ENCODE measurements at places on chromosomes 4 and X.

DNA sequence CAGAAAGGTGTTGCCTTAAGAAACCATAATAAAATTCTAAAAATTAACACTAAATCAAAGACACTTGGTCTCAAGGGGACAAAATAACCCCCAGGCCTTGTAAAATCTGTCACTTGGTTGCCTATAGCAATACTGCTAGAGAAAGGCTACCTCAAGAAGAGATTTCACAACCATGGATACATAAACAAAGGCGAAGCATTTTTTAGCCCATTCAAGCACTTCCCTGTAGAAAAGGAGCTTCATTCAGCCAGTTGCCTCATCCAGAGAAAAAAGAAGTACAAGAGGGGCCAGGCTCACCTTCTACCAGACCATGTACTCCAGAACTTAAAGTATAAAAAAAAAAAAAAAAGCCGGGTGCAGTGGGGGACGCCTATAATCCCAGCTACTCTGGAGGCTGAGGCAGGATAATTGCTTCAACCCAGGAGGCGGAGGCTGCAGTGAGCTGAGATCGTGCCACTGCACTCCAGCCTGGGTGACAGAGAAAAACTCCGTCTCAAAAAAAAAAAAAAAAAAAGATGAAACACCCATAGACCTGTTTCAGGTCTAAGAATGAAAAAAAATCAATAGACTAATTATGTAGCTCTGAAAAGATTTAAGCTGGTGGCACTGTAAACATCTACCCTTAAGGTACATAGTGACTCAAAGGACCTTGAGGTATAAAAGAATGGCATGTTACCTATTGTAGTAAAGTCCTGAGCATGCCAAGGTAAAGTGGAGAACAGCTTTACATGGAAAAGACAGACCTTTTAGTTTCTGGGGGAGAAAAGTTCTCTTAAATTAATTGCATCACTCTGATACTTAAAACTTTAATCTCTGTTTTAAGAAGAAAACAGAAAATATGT, 18.0 kb downstream of the RUFY3 start:
- DNase-seq = no peak

DNA sequence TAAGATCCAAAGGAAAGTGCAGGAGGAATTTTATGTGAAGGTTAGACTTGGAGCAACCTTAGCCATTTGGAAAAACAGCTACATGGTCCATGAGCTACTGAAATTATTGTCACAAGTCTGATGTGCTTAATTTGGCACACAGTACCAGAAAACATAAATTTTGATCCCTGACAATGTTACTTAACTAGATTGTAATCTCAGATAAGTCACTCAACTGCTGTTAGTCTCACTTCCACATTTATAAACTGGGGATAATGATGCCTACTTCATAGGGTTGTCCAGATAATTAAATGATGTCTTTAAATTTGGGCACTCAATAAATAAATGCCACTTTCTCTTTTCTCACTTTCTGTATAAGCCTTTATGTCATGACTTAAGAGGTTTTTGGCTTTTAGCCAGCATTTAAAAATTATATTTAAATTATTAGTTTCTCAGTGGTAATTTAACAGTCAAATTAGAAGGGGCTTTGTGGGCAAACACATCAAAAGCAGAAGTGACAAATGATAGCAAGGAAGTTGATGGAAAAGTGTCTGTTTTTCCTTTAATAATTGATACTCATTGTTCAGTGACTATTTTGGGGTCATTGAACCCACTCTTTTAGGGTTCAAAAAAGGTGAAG, 58.3 kb downstream of the PAQR3 start:
- no peak for DNase-seq

DNA sequence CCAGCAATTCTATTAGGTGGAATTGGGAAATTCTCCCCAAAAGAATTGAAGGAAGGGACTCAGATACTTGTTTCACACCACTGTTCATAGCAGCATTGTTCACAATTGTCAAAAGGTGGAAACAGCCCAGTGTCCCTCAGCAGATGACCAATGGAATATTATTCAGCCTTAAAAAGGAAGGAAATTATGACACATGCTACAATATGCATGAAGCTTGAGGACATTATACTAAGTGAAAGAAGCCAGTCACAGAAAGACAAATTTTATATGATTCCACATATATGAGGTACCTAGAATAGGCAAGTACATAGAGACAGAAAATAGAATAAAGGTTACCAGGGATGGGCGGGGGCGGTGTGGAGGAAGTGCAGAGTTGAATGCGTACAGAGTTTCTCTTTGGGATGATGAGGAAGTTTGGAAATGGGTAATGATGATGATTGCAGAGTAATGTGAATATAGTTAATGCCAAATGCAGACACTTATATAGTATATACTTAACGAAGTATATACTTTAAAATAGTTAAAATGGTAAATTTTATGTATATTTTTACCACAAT, 29.6 kb downstream of the DOCK11 start:
- DNase-seq = no peak

- no peak for DNase-seq
Measured at GRCh38 chr4:122978789-122979188, 56.4 kb upstream of the NUDT6 start.

GRCh38 chrX:13013363-13014110, 30.9 kb downstream of the FAM9C start:
- no peak for DNase-seq

DNA sequence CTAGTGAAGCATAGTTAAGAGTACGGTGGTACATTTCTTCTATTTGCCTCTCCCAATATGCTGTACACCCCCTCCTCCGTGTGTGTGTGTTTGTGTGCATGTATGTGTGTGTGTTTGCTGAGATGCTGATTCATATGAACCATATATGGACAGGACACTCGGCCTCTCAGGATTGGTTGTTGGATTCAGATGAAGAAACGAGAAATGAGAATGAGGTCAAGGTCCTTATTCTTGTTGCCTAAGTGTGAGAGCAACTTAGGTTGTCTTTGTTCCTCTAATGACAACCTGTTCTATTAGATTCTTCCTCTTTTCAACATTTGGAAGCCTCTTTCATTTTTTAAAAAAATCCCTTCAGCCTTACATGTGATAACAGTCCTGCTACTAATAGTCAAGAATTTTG, 1387.6 kb downstream of the STIM2 start:
- no peak for DNase-seq

GRCh38 chr4:106114270-106114669, 201.7 kb downstream of the TBCK start:
- DNase-seq = no peak

DNA sequence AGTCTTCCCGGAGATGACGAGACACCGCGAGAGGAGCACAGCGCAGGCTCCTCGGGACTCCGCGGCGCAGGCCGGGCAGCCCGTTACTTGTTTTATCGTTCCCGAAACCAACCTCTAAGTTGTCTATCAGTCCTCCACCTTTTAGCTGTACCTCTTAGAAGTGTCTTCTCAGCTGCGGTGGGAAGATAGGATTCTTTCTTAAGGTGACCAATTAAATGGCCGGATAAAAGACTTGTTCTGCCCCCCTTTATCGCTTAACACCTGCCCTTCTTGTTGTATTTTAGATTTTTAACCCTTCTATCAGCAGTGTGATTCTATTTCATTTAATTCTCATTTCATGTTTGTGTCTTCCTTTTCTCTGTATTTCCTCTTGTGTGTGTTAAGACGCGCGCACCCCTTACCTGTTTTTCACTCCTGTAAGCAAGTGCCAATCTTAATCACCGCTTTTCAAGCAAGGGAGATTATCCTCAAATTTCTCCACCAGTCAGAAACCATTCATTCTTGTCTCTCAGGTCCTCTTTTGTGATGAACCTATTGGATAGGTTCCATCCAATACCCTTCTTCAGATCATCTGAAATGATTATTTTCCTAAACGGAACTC, at the start of gene SLC9B2:
Gene SLC9B2 (minus strand): TSS at position 15 of the 601 bp plus-strand sequence. CDS start 9,211 bp downstream, outside the sequence.
- DNase-seq = no peak

DNA sequence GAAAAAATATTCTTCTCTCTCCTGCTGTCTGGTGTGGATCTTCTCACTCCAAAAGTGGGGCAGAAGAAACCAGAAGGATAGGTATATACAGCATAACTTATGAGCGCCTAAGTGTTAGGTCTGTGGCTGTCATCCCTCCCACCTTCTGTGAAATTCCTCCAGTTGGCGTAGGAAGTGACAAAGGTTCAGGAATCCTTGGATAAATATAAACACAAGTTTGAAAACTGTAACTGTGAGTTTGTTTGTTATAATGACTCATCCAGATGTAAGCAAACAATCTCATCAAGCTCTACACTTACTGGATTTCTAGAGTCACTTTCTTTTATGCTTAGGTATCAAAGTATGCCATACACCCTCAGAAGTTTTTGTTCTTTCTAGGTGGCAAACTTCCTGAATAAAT, 405.2 kb downstream of the FAT4 start:
- DNase-seq = no peak

- DNase-seq = no peak
Measured at GRCh38 chr4:82450966-82451755, 20.8 kb downstream of the ENOPH1 start.

DNA sequence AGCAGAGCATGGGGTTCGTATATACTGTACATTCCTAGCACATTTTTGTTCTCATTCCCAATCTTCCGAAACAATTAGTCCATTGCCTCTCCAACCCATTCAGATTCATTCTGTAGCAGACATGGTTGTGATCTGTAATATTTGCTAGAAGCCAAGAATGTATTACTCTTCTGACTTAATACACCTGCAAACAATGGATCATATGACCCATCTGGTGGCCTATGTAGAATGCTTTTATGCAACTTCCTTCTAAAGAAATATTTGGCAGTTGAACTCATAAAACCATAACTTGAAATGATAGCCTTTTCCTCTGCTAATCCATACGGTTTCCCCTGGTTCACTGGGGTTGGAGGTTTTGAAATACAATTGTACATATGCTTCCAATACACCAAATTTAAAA, 32.8 kb upstream of the SGMS2 start:
- DNase-seq = no peak

DNA sequence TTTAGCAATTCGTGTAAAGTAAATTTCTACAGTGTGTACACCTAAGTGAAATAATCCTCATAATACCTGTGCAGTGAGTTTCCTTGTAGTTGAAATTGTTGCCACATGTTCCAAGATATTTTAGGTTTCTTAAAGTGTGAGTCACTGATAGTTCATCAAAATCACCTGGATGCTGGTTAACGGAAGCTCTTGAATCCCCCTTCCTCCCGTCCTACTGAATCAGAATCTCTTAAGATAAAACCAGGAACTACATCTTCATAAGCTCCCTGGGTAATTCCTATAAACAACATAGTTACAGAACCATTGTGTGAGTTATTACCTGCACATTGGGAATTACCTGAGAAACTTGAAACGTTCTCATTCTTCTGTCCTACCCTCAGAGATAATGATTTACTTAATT, 197.4 kb upstream of the HS3ST1 start:
- DNase-seq = no peak

DNA sequence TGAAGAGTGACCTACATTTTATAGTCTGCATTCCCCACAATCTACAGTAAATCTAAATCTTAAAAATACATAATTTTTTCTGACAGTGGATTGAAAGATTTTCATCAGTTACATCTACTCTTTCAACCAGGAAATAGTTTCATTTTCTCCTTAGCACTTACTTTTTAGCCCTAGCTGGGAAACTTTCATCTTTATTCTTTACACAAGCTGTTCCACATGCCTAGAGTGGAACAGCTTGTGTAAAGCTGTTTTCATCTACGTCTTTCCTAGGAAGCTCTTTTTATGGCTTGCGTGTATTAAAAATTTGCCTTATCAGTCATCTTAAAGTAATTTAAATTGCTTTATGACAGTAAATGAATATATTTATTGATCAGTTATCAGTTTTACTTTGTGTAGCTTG, 40.5 kb downstream of the RBPJ start:
- no peak for DNase-seq

GRCh38 chrX:109826954-109827708, 94.1 kb upstream of the ACSL4 start:
- peak; percentile 68 for DNase-seq

- no peak for DNase-seq
Measured at GRCh38 chr4:6788123-6788522, 5.6 kb downstream of the KIAA0232 start.

GRCh38 chrX:10597871-10598270, 22.5 kb downstream of the MID1 start:
- DNase-seq = peak; percentile 44

DNA sequence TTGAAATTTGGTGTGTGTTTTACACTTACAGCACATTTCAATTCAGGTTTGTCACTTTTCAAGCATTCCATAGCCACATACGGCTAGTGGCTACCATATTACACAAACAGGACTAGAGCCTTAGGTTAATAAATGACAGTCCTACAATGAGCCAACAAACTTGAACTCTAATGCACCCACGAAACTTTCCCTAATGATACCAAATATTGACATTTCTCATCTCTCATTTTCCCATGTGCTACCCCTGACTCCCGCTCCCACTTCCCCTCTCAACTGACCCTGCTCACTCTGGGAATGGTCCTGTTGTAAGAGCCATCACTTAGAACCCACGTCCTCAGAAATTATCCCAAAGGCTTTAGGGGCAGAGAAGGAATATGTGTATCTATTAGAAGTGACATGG, 4.9 kb upstream of the TLR10 start:
- DNase-seq = no peak

- no peak for DNase-seq
Measured at GRCh38 chr4:1098311-1098925, 14.9 kb downstream of the RNF212 start.

GRCh38 chr4:11546391-11547175, 117.9 kb upstream of the HS3ST1 start:
- no peak for DNase-seq

Measured in fibroblast of skin of right biceps (primary cell).